CD4-positive, alpha-beta T cell treated with Interleukin-17A for 4 hours (primary cell): ENCODE measurements at places on chromosomes 2 and 18.

GRCh38 chr2:69260666-69261065 is 126.4 kb downstream of the GFPT1 start:
- DNase-seq = no peak

- DNase-seq = no peak
These were observed 245.1 kb downstream of the NEDD4L start for GRCh38 chr18:58288921-58289797.

- no peak for DNase-seq
These were observed 5.4 kb downstream of the NEB start for GRCh38 chr2:151728804-151729414.

DNA sequence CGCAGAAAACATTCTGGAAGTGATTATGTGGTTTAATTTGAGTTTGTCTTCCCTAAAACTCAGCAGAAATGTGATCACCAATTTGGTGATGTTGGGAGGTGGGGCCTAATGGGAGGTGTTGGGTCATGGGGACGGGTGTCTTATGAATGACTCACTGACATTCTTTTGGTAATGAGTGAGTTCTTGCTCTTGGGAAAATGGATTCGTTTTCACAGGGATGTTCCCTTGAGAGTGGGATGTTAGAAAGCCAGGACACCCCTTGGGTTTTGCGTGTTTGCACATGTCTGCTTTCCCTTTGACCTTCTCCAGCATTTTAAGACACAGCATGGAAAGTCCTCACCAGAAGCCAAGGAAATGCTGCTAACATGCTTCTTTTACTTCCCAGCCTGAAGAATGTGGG is 321.5 kb upstream of the NT5C1B start:
- DNase-seq = no peak

- DNase-seq = no peak
These were observed 193.4 kb upstream of the MYT1L start for GRCh38 chr2:2524348-2524941.

- DNase-seq = no peak
These were observed 1.5 kb downstream of the CNRIP1 start for GRCh38 chr2:68317971-68318913.
